ENCODE measurements at places on chromosomes 12 and 14.
A peak's percentile ranks its signal among the peaks of the same experiment; 100 is the strongest.

DNA sequence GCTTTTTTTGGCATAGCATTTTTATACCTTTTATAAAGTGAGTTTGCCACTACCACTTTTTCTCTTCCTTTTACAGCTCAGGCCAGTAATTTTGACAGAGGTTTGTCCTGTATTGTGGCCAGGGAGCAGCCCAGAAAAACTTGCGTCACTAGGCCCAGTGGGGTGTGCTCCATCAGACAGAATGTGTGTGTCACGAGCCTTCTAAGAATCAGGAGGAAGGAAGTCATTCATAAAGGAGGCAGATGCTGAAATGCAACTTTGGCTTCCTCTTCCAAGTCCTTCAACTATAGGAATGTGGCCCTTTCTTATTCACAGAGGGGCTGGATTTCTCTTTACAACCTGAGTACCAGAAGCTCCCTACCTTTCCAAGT lies 10.1 kb upstream of the RAB35 start:
- DNase-seq = no peak

GRCh38 chr12:65593239-65593701 lies 231.0 kb upstream of the HMGA2 start:
- no peak for DNase-seq

GRCh38 chr14:82778601-82779000 lies 1244.9 kb upstream of the SEL1L start:
- no peak for DNase-seq

DNA sequence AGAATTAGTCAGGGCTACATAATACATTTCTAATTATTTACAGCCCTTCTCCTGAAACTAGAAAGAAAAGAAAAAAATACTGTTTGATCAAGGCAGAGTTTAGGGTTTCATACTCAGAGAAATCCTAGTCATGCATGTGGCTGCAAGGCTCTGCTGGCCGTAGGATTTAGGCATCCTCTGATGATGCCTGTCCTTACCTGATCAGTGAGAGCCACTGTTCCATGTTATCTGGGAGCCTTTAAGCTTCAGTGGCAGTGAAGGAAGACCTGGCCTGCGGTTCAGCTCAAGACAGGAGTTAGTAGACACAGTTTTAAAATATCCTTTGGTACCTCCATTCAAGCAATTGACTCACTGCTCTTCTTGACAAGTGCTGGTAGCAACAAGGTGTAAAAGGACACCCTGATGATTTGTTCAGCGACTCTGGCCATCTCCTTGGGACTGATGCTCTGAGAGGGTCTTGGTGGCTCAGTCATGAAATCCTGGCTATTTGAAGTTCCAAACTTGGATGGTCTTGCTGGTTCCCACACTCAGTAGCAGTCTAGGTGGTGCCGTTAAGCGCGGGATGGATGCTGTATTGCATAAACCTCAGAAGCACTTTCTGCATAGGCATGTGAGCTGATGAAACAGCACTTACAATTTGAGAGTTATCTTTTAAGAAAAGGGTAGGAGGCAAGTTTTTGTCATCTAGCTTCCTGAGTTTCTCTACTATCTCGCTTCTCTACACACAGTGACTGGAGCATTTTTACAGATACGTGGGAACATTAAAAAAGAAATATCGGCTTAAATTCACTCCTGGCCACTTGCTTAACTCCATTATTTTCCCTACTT lies 162.0 kb downstream of the SAMD4A start:
- DNase-seq = no peak

GRCh38 chr12:14701809-14702568 lies 5.6 kb upstream of the GUCY2C start:
- DNase-seq = no peak

DNA sequence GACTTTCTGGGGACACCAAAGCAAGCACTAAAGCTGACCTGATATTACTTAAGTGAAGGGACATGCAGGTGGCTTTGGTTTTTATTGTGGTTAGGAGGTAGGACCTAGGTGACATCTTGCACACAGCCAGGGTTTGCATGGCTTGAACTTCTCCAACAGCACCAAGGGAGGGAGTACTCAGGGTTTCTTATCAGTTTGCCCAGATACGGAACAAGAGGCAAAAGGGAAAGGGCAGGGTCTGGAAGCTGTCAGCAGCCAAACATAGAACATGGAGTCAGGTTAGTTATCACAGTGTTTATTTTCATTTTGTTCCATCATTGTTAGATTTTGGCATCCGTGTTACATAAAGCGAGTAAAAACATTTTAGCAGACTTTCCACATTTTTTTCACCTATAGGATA lies 186.3 kb upstream of the CLEC14A start:
- DNase-seq = no peak

- DNase-seq = no peak
These were observed 19.7 kb upstream of the FOXJ2 start for GRCh38 chr12:8012651-8013309.

DNA sequence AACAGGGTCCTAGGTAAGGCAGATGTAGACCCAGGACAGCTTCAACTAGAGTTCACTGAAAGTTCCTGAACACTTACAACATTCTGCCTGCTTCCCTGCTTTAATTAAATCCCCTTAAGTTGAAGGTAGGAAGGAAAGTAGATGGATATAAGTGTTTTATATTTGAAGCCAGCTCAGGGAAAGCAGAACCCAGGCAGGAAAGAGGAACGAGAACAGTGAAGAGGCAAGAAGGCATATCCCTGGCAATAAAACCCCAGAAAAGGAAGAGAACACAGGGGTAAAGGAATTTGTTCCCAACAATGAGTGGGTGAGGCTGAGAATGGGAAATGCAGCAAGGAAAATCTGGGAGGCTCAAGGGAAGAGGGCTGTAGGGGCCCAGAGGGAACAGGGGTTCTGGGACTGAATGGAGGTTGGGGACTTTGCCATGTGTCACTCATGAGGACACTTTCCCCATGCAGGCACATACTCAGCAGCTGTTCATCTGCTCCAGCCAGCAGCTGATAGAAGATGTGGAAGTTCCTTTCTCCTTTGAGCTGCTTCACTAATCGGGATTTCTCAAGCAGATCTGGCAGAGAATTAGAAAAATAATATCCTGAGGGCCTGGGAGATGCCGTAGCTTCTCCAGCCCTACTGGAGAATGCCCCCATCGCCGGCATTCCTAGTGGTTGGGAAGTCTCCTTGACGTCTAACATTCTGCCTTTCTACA lies 3.7 kb downstream of the MYO1A start:
- DNase-seq = no peak

DNA sequence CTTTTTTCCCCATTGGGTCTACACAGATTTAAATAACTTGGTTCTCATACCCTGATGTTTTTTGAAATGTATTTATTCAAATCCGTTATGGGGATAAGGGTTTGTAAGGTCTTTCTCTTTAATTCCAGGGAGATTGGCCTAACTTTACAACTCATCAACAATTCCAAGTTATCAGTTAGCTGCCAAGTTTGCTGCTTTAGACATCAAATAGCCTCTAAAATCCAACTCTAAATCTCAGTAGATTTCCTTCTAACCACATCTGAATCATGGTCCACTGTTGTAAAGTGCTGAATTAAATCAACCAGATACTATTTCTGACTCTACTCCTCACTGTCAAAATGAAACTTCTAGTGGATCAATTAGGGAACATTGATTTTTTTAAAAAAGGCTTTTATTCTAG lies 364.1 kb upstream of the E2F7 start:
- DNase-seq = no peak

- DNase-seq = no peak
These were observed 691 bp downstream of the SLC2A13 start for GRCh38 chr12:40105265-40105514.

DNA sequence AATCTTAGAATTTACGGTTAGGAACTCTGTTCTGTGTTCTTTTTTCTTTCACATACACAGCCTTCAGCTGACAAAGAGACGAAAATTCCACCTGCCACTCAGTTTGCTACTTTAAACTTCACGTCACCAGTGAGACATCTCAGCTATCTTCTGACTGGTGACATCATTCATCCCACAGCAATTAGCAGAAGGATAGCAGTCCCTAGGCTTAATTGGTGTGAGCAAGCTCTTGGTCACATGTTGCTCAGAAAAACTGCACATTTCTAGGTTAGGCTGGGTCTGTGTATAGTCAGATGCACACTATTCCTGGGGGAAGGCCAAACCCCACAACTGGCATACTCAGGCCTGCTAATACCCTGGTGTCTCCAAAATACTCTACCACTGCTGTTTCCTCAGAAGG lies 23.9 kb downstream of the SLC7A7 start:
- no peak for DNase-seq

DNA sequence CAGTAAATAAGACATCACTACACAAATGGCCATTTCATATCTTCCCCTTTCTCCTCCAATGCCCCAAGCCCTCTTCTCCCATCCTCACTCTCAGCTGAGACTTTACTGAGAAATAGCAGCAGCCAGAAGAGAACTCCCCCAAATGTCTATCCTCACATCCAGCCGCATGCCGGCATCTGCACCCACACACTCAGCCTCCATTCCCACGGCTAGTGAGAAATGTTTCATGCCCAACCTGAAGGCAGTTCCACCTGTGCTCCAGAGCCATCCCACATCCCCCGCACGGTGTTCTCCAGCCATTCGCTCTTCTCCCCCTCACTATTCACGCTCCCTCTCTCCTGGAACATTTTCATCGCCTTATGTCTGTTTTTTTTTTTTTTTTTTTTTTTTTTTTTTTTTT lies 208.7 kb upstream of the DIO3 start:
- DNase-seq = no peak

- DNase-seq = no peak
These were observed 1.4 kb upstream of the M6PR start for GRCh38 chr12:8950702-8951478.

GRCh38 chr14:105855893-105856675 lies 329.7 kb downstream of the TMEM121 start:
- no peak for DNase-seq

GRCh38 chr12:53676656-53677015 lies 753 bp upstream of the ATP5MC2 start:
- no peak for DNase-seq

DNA sequence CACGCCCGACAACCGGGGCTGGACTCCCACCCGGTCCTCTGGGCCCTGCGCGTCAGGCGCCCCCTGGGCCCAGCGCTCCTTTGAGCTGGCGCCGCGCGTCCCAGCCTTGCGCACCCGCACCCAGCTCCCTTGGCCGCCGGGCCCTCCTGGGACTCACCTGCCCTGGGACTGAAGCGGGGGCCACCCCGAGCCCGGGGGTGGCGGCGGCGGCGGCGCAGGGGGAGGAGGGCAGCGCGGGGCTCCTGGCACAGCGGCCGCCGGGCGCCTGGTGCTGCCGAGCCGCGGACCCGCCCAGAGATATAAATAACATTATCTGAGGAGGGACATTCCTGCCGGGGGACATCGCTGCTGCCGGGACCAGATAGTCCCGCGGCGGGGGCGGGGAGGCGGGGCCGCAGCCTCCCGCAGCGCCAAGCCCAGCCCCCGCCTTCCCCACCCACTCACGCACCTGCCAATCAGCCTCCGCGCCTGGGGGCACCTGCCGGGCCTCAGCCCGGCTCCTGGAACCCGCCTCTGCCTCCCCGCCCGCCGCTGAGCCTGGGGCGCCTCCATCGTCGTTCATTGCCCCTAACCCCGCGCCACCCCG lies at the start of gene SPTB:
SPTB (minus strand) TSS at position 273 of the 586 bp plus-strand sequence. CDS start 56,813 bp downstream, outside the sequence.
- no peak for DNase-seq

DNA sequence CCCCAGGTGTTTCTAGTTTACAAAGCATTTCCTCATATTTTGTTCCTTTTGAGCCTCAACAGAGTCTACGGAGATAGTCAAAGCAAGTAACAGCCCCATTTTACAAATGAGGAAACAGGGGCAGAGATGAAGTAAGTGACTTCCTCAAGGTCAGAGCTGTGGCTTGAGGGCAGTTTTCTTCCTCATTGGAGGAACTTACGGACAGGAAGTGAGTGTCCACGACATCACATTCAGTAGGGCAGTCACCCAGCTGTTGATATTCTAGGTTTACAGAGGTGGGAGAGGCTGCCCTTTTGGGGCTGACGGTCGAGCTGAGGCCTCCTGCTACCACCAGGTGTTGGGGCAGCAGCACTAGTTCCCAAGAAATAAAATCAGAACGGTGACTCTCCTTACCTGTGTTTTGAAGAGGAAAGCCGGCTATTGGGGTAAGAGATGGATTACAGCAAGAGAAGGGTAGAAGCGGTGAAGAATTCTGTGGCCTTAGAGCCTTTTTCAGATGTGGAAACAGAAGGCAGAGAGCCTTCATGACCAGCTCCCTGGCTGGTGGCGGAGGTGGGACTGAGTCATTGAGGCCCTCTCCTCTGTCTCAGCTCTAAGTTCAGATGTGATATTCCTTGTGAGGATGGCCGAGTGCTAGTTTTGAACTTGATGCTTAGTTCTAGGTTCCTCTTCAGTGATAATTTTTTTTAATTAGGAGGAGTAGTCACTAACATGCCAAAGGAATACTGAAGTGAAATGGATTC lies 41.7 kb downstream of the SUSD6 start:
- peak; percentile 8 for DNase-seq

DNA sequence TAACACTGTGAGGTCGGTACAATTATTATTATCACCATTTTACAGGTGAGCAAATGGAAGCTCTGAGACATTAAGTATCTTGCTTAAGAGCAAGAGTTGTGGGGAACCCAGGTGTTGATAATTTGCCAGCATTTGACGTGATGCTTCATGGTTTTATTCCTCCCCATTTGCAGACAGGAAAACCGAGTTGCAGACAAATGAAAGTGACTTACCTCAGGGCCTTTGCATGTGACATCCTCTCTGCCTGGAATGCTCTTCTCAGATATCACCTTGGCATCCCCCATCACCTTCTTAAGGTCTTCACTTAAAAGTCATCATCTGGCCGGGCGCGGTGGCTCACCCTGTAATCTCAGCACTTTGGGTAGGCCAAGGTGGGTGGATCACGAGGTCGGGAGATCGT lies 21.0 kb upstream of the P2RX7 start:
- DNase-seq = no peak

- no peak for DNase-seq
These were observed 260.8 kb downstream of the SYT1 start for GRCh38 chr12:79125358-79125757.

DNA sequence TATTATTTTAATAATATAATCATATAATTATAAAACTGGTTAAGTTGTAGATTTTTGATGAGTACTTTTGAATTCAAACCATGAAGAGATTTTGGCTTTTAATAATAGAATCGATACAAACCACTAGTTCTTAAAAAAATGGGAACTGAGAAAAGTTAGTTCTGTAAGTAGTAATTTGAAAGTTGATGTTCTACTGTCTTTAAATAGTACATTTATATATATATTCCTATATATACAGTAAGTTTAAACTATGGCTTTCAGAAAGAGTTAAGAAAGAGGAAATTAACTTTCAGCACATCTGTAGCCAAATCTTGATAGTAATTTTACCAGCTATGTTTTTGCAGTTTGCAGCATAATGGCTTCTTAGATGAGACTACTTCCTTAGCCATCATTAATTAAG lies 7.8 kb downstream of the LRRK2 start:
- DNase-seq = no peak

Measured in substantia nigra (tissue), 51 donors.